ENCODE measurements at places on chromosomes 2 and 18.
A peak's percentile ranks its signal among the peaks of the same experiment; 100 is the strongest.

DNA sequence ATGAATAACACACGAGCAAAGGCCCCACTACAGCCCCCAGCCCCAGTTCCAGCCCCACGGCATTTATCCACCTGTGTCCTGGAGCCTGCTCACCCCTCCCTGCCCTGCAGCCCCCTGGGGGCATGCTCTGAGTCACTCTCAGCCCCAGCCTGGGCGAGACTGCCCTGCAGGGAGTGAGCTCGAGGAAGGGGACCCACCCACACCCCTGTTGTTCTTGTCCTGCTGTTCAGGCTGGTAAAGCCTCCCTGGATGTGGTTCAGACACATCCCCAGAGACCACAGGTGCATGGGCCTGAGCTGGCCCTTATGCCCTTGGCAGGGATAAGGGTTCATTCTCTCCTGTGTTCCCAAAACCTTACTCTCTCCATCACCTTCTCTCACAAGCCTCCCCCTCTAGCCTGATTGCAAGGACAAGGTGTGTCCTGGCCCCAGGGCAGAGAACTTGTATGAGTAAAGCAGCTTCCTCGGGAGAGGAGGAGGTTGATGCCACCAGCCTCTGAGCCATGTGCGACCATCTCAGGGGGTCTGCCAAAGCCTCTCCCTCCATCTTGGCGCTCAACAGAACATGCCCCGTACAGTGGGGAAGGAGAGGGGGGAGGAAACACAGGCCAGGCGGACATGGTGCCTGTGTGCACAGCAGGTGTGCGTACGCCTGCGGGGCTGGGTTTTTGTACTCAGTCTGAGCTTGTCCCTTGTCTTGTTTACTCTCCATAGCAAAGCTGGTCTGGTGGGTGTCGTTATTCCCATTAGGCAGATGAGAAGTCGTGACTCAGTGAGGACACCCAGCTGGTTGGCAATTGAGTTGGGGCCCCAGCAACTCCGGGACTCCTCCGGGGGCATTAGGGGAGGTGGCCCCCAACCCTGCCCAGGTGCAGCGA is 64.4 kb downstream of the CIB4 start:
- DNase-seq = peak; percentile 38

DNA sequence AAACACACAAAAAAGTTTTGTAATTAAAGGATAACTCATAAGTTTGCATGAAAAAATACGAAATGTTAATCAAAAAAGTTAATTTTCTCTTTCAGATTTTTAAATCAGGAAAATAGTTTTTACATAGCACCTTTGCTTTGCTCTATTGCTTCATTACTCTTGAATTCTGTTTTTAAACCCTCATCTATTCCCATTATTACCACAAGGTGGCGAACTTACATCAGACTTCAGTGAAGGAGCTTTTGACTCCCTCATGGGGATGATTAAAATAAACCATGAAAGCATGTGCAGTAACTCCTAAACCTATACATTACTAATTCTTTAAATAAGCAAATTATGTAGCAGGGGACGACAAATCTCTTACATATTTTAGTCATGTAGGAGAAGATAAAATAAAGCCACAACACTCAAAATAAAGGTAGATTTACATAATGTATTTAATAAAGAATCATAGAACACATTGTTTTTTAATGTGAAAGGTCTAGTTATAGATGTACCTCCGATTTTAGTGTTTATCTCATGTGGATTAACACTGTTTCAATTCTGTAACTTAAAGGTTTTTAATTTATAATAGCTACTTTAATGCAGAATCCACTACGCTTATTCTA is 105.2 kb downstream of the NETO1 start:
- DNase-seq = peak; percentile 38

GRCh38 chr2:127957240-127957639 is 70.6 kb downstream of the SAP130 start:
- DNase-seq = no peak

GRCh38 chr2:116098049-116098448 is 1655.6 kb downstream of the DPP10 start:
- no peak for DNase-seq

DNA sequence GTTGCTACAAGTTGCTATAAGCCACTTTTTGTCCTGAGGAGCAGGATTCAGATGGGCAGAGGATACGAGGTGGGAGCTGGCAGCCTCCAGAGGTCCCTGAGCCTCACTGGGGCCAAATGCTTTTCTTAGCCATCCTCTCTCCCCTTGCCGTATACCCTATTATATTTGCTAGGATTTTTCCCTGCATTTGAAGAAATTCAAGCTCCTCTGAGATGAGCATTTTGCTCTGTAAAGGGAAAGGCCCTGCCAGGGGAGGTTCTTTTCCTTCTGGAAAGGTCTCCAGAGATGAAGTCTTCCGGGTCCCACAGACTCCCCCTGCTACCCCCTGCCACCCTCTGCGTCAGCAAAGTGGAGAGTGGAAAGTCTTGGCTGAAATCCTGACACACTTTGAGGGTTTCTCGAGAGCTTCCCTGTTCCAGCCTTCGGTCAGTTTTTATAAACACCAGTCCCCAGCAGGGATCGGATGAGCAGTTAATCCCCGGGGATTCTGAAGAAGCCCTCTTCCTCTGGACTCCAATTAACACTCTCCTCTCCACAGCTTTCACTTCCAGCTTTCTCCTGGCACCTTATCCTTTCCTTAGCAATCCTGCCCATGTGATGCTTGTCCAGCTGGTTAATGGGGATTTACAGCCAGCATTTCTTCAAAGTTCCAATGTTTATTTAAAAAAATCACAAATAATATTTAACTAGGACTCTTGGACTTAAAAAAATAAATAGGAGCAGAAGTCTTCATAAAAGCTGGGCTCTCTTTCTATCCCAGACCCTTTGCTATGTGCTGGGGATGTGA is 13.1 kb downstream of the CYRIA start:
- no peak for DNase-seq

DNA sequence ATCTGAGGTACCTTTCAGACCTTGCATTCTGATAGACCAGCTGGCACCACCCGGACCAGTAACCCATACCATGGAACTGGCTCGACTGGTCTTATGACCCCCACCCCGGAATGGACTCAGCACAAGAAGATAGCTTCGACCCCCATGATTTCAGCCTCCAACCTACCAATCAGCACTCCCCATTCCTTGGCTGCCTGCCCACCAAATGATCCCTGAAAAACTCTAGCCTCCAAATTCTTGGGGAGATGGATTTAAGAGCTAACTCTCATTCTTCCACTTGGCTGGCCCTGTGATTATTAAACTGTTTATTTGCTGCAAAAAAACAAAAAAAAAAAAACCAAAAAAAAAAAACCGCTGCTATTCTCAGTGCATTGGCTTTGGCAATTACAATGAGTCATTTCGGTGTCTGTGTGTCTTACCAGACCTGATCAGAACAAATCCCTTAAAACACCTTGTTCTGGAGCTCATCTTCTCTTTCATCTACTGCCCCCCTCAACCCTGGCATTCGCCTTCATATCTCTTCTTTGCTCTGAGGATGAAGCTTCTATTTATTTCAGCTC is 60.1 kb upstream of the KIF5C start:
- no peak for DNase-seq

All from Caco-2 (cell line).